Left kidney (tissue), 8 donors: ENCODE measurements at places on chromosomes 3 and 15. TPM values are rescaled to one million over a fixed set of nuclear protein-coding genes. Genes with fewer than 3 reads are reported as not detected.
A peak's percentile ranks its signal among the peaks of the same experiment; 100 is the strongest.

GRCh38 chr3:182567700-182568099 is 225.6 kb upstream of the ATP11B start:
- DNase-seq = peak; percentile 58

- no peak for DNase-seq
Observed at GRCh38 chr3:172258624-172259023, 189.6 kb downstream of the GHSR start.

DNA sequence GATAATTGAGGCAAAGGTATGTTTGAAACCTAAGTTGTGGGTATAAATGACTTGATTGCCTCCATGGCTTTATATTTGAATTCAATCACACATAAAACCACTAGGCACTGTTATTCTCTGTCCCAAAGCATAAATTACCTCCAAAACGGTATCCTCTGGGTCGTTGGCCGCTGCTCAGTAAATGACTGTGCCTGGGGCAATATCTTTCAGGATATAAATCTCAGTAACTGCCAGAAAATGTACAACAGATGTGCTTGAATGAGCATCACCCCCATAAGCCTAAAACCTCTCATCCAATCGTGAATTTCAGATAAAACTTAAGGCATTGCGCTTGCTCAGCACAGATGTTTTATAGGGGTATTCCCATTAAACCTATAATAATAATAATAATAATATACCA is 19.0 kb upstream of the C3orf49 start:
- no peak for DNase-seq

DNA sequence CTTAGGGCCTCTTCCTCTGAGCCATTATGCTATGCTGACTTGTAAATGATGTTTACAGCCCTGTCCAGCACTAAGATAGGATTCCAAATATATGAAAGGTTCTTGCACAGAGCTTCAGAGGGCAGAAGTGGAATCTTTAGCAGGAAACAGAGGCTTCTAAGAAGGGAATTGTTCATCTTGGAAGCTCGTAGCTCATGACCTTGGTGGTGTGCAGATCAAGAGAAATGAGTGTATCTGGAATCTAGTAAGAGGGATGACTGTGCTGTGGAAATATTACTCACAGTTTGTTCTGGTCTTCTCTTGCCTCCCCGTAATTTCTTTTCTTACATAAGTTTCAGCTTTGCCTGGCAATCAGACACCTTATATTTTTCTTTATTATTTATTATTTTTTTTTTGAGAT is 175.8 kb downstream of the SPATA16 start:
- no peak for DNase-seq

GRCh38 chr3:28853830-28854229 is 427.0 kb upstream of the RBMS3 start:
- DNase-seq = no peak

- DNase-seq = no peak
Observed at GRCh38 chr3:46272028-46272451, 29.8 kb downstream of the CCR3 start.

DNA sequence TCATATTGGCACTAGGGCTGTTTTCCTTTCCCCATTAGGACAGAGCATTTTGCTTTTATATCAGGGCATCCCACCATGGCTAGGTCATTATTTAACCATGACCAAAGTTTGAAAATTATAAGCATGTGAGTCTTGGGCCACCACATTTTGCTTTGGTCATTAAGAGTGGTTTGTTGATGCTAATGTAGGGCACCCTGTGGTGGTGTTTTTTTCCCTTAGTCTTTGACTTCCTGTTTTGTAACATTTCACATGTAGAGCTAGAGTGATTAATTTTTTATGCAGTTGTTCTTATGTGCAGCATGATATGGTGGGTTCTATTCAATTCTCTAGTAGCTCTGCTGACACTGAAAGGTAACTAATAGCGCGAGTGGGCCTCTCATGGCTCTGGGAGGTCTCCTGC is 249.6 kb upstream of the ROBO1 start:
- no peak for DNase-seq

DNA sequence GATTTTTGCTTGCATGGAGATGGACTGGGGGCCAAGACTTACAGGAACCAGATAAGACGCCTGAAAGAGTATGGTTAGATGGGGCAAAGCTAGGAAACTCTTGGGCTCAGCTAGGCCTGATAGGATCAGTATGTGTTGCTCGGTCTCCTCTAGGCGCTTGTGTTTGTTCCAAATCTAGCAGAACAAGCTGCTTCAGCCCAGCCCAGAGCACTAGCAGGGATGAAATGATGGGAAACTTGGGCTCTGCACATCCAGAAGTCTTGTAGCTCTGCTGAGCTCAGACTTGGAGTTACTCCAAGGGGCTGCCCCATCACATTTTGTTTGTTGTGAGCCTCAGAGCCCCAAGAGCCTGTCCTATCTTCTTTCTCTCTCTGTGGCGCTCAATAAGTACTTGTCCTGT is 34.7 kb downstream of the FOXL2 start:
- no peak for DNase-seq

- no peak for DNase-seq
Observed at GRCh38 chr15:27089676-27090075, 118.7 kb downstream of the GABRG3 start.

DNA sequence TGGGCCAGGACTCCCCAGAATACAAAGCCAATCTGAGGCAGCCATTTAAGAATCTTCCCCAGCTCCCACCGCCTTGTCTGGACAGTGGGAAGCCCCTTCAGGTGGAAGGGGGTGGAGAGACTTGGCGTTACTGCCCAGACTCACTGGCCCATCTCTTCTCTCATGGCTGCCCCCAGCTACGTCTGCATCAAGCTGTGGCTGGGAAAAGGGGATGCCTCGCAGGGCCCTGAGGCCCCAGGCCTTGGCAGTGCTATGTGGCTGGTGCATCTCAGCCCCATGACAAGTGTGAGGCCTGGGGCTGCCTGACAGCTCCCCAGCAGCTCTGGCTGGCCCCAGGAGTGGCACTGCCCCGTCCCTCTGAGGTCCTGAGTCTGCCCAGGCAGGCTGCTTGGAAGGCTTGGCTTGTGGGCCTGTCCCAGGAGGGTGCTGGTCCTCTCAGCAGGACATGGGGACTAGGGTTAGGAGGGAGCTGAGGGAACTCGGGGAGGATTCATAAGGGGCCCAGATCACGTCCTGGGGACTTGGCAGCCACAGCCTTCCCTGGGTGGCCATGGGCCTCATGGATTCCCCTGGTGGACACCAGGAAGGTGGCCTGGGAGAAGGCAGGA is 20.2 kb upstream of the SLC41A3 start:
- no peak for DNase-seq

DNA sequence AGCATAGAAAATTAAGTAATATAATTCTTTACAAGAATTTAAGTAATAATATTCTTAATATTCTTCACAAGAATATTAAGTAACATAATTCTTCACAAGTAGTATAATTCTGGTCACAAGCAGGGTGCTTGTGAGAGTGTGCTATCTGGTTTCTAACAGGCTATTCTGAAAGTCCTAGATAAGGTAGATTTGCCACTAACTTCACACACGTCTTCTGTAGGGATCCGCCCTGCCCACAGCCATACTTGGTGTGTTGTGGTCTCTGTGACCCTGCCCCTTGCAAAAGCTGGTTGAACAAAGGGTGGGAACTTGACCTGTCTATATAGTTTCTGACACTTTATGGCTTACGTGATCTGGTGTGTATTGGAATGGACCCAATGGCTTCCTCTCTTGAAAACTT is 253.4 kb upstream of the MDFIC2 start:
- DNase-seq = no peak

GRCh38 chr15:98843844-98844243 is 163.7 kb downstream of the PGPEP1L start:
- no peak for DNase-seq

FBXL22 gene
- 1.7 TPM for polyA plus RNA-seq

FSTL1 gene
- polyA plus RNA-seq = 519 TPM

BSN gene
- polyA plus RNA-seq = 1.7 TPM

HTR3C gene
- polyA plus RNA-seq = not detected
